Amniotic stem cell (primary cell): ENCODE measurements at places on chromosomes 4 and X.

DNA sequence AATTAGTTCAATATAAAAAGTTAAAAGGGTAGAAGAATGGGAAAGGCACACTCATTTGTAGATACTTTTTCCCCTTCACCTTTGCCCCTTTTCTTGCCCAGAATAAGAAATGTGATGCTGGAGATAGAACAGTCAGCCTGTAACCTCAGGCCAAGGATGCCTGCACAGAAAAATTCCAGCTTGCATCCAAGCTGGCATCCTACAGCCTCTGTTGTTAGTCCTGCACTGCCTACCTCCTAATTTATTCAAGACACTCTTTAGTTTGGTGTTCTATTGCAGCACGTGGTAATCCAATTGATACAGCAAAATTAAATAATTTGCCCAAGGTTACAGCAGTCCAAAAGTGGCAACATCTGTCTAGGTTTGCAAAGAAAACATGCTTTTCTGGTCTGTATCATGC, 9.7 kb upstream of the USO1 start:
- no peak for DNase-seq

- no peak for DNase-seq
Observed at GRCh38 chr4:740656-741282, 35.1 kb downstream of the PCGF3 start.

- DNase-seq, result no peak
Observed at GRCh38 chr4:154367659-154368058, 123.9 kb downstream of the DCHS2 start.

DNA sequence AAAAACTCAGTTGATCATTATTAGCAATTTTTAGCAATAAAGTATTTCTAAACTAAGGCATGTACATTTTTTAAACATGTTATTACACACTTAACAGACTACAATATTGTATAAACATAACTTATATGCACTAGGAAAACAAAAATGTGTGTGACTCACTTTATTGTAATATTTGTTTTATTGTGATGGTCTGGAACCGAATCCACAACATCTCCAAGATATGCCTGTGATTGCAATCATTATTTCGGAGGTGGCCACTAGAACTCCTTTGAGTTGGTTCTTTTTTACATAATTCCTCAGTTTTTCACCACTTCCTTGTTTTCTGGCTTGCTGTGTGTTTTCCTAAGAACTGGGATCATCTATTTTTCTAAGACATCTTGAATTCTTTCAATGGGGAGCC, 53.7 kb downstream of the FBXW7 start:
- no peak for DNase-seq

GRCh38 chrX:13721819-13722519, 12.5 kb downstream of the TRAPPC2 start:
- DNase-seq, result no peak

GRCh38 chr4:81431971-81432370, 39.7 kb downstream of the RASGEF1B start:
- no peak for DNase-seq

- no peak for DNase-seq
Observed at GRCh38 chr4:116229420-116229819, 856.0 kb downstream of the TRAM1L1 start.

DNA sequence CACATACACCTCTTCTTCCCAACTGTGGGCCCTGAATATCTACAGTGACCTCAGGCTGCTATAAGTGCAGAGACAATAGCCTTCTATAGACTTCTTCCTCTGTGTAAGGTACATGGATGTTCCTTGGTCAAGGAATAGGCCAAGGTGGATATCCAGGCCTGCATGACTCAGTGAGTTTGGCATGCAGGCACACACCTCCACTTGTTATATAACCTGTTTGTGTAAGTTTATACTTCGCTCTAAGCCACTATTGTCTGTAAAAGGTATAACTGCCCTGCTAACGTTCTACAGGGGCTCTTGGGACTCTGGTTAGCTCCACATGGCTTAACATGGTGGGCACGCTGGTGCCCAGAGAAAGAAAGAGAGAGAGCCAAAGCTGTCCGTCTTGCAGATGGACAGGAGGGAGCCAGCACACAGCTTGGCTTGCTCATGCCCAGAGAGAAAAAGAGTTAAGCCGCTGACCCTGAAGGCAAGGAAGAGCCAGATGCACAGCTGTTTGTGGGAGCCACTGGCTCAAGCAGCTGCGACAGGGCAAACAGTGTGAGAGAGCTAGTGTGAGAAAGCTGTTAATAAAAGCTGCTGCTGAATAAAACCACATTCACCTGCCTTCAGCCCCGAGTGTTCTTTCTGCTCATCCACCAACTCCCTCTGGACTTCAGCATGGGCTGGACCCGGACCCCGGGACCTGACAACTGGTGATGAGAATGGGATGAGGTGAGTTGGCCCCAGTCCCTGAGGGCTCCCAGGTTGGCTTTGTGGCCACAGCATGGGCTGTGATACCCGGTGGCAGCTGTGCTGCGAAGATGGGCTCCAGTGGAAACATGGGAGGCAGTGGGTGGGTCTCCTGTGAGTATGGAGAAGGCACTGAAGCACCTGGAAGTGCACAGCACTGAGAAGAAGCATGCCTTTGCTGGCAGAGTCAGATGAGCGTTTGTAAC, 44.5 kb upstream of the ZBTB33 start:
- DNase-seq, result no peak

GRCh38 chr4:86670756-86671155, 76.6 kb downstream of the PTPN13 start:
- peak; percentile 9 for DNase-seq

DNA sequence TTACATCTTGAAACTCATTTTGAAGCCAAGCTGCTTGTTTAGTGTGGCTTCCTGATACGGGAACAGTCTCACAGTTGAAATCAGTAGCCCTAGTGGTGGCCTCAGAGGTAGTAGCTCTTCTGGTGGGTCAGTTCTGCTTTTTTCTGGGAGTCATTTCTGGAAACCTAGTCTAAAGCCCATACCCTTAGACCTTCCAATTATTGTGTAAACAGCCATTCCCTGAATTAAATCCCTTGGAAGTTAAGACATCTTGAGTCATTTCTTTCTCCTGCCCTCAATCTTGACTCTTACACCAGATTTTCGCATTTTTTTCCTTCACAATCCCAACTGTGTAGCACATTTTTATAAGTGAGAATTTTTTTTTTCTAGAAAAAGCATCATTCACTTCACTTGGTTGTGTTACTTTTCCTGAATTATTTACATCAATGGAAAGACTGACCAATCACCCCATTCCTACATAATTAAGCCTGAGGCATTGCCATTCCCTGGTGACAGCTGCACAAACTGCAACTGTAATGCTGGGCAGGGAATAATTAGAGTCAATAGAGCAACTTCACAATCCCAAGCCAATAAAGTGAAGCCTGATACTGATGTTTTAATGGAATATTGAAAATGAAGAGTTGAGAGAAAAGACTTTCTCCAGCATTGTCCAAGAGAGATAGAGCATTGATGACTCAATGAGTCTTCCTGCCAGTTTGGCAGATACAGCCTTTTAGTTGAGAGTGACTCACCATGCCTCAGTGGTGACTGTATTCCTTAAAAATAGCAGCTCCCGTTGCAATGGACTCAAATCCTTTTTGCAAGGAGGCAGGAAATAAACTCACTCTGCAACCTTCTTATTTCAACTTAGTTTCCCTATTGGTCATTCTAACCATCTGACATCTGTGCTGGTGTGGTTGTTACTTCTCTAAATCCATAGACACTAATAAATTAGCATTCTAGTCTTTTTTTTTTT, 13.0 kb upstream of the SEPSECS start:
- DNase-seq, result peak; percentile 96
